ENCODE measurements at places on chromosomes 13 and 19.

GRCh38 chr13:27599845-27600553, 20.3 kb downstream of the LNX2 start:
- DNase-seq, result no peak

GRCh38 chr13:80171096-80171495, 169.8 kb downstream of the SPRY2 start:
- no peak for DNase-seq

DNA sequence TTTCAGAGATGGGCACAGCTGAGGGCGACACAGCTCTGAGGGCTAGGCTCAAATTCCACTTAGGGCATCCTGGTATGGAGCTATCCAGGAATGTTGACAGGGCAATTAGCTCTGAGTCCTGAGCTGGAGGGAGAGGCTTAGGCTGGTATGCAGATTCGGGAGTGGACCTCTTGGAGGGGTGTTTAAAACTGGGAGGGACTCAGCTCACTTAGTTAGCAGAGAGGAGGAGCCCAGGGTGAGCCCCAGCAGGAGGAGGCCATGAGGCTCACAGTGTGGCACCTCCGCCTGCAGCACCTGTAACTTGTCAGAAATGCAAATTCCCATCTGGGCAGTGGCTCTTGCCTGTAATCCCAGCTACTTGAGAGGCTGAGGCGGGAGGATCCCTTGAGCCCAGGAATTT, 10.2 kb upstream of the NOP53 start:
- no peak for DNase-seq

- DNase-seq, result no peak
Measured at GRCh38 chr19:3356805-3357204, 9.6 kb upstream of the NFIC start.

DNA sequence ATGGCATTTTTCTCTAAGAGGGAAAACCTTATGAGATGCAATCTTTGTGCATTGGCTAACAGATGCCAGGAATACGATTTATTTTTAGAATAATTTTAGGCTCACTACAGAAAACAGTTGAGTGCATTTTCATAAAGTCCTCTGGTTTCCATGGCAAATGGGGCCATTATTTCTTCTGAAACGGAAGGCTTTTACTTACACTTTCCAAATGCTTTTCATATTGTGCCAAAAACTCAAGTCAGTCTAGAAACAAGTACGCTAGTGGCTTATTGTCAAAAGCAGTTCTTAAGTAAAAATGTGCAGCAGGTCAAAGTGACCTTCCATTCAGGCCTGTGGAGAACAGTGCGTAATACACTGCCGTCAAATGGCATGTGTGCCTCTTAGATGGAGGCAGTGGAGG, 628.7 kb downstream of the EFNB2 start:
- no peak for DNase-seq

GRCh38 chr13:95763601-95764000, 86.7 kb downstream of the DNAJC3 start:
- DNase-seq, result no peak

- no peak for DNase-seq
Measured at GRCh38 chr13:51478418-51479198, 25.8 kb upstream of the INTS6 start.

GRCh38 chr13:41459432-41460073, 2.2 kb downstream of the RGCC start:
- DNase-seq, result no peak

DNA sequence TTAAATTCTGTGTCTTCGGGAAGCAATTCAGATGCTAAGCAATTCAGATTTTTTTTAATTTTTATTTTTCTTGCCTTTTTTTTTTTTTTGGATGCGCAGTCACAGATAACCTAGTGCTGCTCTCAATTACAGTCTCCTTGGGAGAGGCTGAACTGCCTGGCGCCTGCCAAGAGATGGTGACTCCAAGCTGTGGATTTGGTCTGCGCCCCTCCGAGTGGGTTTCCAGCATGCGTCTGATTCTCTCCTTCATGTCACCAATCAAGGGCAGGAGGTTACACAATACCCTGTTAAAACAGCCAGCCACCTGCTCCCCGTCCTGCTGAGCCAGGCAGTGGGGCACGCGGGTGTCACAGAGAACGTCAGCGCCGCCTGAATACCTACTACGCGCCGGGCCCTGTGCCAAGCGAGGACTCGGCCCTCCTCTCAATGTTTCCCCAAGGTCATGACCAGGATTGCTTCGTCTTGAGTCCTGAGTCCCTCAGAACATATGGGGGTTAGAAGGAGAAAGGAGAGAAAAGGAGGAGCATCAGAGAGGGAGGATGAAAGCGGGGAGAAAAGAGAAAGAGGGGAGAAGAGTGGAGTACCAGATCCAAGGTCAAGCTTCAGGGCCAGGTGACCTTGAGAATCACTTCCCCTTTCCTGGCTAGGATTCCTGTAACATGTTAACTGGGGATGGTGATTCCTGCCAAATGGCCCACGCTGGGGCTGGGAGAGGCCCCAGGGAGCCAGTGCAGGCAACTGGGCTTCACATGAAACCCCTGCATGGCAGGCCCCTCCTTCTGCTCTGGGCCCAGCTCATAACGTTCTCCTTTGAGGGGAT, 213.6 kb downstream of the URI1 start:
- DNase-seq, result no peak

- no peak for DNase-seq
Measured at GRCh38 chr19:57870225-57870624, 18.6 kb downstream of the ZNF814 start.
